T-cell (primary cell): ENCODE measurements at places on chromosomes 2 and 18. TPM values are rescaled to one million over a fixed set of nuclear protein-coding genes. Genes with fewer than 3 reads are reported as not detected.

SCG2 gene
- not detected for total RNA-seq

CHMP1B gene
- total RNA-seq = 41.7 TPM

CCT4 gene
- total RNA-seq = 85.7 TPM

DNA sequence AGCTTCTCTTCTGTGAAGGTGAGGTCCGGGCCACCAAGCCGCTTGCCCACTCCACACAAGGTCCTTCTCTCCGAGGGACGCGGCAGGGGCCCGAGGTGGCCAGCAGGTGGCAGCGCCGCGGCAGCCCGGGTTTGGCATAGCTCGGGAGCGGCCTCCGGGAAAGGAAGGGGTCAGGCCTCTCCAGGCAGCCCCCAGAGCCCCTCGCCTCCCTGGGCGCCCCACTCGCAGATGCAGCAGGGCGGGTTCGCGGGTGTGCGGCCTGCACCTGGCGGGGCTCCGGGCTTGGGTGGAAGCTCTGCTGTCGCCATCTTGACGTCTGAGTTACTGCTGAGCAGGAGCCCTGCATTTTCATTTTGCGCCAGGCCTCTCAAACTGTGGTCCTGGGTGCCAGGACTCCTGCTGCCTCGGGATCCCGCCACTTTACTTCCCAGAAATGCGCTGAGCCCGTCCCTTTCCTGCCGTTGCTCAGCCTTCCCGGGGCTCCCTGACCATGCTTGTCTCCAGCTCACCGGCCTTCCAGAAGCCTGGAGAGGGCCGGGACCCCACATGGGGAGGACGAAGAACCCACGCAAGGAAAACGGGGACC lies 18.6 kb upstream of the NCL start:
- peak; percentile 51 for DNase-seq

DNA sequence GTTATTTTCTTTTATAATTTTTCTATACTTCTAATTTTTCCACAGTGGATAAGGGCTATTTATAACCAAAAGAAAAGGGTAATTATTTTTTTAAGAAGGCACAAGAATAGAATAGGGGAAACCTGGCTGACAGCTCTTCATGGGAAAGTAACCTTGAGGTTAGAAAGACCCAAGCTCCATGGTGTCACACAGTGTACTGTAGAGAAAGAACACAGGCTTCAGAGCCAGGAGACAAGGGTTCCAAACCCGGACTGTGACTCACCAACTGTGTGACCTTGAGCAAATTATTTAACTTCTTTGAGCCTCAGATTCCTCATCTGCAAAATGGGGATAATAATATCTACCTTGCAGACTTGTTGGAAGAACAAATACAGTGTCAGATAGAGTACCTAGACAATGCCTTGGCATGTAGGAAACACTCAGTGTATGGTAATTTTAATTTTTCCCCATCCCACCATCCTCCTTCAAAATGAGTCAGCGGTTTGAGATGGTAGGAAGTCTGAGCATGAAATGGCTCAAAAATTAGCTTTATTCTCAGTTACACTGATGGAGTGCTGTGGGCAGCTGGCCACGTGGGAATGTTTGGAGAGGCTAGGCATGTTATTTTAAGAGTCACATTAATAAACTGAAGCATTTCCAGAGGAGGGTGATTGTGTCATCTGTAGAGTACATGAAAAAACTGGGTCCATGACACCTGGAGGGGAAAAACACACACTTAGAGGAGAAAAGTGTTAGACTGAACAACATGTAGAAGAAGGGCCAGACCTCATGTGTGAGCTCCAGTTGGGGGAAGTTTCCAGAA lies 36.7 kb downstream of the TMEM37 start:
- no peak for DNase-seq

- no peak for DNase-seq
These were observed 42.2 kb downstream of the LBH start for GRCh38 chr2:30273574-30273929.

GRCh38 chr18:8616028-8616401 lies 6.8 kb downstream of the RAB12 start:
- no peak for DNase-seq
